ENCODE measurements at places on chromosomes 4 and X.

- DNase-seq, result no peak
Measured at GRCh38 chr4:138859254-138859653, 156.3 kb upstream of the NOCT start.

DNA sequence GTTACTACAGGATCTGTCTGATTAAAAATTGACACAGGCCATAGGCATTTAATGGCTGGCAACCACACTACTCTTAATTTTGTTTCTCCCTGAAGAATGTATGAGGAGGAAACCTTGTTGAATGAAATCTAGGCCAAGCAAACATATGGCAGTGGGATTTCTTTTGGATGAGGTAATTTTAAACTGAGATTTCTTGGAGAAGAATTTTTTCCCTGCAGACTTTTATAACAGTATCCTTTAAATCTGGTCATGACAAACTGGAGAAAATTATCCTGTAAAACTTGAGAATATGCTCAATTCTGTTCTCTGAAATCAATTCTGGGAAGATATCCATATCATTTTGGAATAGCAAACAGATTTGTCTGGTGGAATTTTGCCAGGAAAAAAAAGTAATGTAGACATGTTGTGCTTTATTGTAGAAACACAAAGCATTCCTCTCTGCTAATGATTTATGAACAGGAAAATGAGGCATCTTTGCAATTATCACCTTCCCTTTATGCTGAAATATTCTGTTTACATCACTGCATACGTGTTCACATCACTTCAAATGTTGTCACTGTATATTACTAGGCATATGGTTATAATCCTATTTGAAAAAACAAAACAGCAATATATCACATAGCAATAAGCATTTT, 108.3 kb upstream of the ARSJ start:
- peak; percentile 90 for DNase-seq

DNA sequence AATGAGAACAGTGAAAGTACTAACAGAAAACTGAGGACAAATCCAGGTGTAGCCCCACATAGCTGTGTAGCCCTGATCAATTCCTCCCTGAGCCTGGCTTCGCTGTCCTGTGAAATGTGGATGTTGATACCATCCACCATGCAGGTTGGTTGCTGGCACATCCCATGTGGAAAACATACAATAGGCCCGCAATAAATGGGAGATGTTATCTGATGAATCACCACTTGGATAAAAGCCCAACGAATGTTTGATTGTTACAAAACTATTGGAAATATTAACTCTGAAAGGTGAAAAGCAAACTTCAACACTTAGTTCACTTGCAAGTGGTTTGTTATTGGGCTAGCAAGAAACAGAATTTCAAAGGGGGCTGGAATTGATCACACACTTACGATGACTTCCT, 186.3 kb upstream of the FTHL17 start:
- no peak for DNase-seq

DNA sequence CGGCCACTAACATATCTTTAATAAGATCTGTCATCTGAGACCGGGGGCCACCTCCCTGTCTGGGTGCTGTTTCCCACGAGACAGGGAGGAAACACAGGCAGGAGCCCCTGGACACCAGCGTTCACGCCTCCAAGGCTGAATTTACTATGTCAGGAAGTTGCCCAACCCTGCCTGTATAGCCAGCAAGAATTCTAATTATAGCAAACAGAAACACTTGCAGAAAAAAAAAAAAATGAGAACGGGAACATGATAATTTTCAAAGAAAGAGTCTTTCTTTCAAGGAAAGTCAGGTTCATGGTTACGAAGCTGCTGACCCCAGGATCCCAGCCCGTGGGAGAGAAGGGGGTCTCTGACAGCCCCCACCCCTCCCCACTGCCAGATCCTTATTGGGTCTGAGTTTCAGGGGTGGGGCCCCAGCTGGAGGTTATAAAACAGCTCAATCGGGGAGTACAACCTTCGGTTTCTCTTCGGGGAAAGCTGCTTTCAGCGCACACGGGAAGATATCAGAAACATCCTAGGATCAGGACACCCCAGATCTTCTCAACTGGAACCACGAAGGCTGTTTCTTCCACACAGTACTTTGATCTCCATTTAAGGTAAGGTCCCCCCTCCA, at the start of gene IL3RA:
Gene IL3RA, plus strand, starts transcription at position 455 of the 613 bp plus-strand sequence. CDS start 4,981 bp downstream, outside the sequence.
- DNase-seq, result no peak

- DNase-seq, result no peak
Measured at GRCh38 chrX:7088968-7089615, 58.4 kb upstream of the STS start.

- no peak for DNase-seq
Measured at GRCh38 chr4:74376888-74377483, 12.0 kb downstream of the EREG start.

DNA sequence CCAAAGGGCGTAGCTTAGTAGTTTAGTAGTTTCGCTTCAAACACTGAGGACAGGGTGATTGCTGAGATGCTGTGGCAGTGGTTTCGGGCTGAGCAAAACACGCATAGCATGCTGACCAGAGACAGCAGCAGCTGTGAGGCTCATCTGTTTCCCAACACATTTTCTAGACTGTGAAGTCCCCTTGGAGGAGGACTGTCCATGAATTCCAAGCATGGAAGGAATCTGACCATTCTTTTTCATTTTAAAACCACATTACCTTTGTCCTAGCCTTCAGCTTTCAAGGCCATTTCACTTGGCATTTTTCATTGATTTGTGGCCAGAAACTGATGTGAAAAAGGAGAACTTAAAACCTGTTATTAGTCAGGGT, 240.9 kb downstream of the PALLD start:
- no peak for DNase-seq

DNA sequence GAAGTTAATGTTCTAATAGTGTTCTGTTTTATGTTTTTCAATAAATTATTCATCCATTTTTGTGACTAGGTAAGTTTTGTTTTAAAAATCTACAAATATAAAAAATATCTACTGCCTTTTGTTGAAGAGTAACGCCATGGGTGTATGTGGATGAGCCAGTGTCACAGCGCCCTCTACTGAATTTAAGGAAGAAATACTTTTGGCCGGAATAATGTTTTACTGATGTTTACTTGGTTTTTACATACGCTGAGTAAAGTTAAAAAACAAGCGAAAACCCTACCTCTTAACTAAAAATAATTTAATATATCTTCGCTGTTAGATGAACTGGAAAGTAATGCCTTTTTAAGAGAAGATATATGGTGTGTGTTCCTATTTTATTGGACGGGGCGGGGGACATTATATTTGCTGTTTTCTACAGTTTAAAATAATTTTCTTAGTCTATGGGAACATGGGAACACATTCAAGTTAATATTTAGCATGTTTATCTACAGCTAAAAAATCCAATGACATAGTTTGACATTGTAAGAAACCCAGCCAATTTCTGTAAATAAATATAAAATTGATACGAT, 86.1 kb downstream of the CPE start:
- DNase-seq, result peak; percentile 60

- peak; percentile 15 for DNase-seq
Measured at GRCh38 chr4:177108708-177109107, 201.0 kb upstream of the NEIL3 start.

DNA sequence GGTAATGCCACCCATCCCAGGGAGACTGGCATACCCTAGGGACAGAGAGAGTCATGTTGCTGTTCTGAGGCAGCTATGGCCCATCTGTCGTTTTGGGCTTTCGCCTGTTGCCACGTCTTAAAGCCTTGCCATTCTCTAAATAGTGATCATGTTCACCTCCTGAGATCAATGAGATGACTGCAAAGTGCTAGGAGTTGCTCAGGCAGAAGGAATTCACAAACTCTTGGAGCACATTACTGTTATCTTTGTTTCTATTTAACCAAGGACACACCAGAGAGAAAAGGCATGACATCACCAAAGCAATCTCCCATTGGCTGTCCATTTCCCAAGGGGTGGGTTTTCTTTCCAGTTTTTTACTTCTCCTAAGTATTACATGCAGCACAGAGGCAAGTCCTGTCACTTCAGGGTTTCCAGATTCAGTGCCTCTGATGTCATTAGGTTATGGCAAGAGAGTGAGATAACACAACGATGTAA, 37.1 kb upstream of the SETD7 start:
- peak; percentile 40 for DNase-seq

- no peak for DNase-seq
Measured at GRCh38 chr4:4868758-4869723, 9.6 kb downstream of the MSX1 start.

GRCh38 chrX:132119821-132120515, 7.9 kb downstream of the FRMD7 start:
- no peak for DNase-seq

GRCh38 chrX:106862972-106863688, 40.0 kb downstream of the RIPPLY1 start:
- DNase-seq, result no peak

- no peak for DNase-seq
Measured at GRCh38 chr4:10737337-10737736, 52.8 kb upstream of the CLNK start.

DNA sequence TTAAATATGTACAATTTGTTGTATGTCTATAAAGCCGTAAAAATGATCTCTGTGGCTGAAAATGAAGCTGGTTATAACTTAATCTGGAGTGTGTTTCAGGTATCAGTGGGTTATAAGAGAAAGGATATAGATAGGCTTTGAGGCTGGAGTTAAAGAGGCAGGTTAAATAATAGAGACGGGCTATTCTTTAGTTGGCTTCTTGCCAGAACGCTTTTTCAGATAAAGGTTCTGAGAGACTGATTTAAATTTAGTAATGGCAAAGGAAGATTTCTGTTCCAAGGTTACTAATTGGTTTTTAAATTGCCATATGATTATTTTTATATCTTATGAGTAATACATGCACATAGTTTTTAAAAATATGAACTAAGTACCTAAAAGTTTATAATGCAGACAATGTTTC, 117.4 kb downstream of the AWAT2 start:
- no peak for DNase-seq

DNA sequence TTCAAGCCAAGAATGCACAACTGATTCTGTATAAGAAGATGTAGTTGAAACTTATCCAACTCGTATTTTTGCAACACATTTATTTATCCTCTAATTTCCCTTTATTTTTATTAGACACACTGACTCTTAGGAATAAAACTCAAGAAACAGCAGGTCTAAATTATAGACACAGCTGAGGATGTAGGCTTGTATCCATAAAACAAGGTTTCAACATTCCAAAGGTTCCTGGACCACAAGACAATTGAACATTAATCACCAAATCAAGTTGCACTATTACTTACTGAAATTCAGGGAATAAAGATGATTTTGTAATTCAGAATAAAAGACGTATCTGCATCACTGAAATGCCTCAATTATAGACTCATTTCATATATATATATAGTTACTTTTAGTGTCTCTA, 683.5 kb upstream of the GRIA3 start:
- peak; percentile 1 for DNase-seq

GRCh38 chr4:64432674-64433073, 23.4 kb upstream of the TECRL start:
- DNase-seq, result no peak

GRCh38 chr4:82773057-82773456, 25.5 kb downstream of the SCD5 start:
- DNase-seq, result no peak

- no peak for DNase-seq
Measured at GRCh38 chr4:74038425-74039314, at the start of gene CXCL3. CXCL3 (minus strand) TSS chr4:74038689; CDS start chr4:74038611, 78 bp downstream.

DNA sequence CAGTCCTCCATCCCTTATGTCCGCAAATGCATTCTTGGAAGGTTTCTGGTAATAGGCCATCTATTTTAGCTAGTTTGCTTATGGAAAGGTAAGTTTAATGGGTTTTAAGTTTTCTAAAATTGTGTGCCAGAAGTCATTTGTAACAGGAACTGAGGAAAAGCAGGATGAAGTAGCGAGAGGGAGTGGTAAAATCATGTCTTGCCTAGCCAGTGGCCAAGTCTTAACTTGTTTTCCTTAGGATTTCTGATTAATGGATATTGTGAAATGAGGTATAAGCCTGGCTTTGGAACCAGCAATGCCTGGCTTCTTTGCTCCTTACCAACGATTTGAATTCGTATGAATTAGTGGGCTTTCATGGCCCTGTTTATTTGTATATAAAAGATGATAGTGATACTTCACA, 7.3 kb downstream of the SEC24B start:
- no peak for DNase-seq

- DNase-seq, result no peak
Measured at GRCh38 chr4:76091052-76091451, 16.5 kb downstream of the ART3 start.

DNA sequence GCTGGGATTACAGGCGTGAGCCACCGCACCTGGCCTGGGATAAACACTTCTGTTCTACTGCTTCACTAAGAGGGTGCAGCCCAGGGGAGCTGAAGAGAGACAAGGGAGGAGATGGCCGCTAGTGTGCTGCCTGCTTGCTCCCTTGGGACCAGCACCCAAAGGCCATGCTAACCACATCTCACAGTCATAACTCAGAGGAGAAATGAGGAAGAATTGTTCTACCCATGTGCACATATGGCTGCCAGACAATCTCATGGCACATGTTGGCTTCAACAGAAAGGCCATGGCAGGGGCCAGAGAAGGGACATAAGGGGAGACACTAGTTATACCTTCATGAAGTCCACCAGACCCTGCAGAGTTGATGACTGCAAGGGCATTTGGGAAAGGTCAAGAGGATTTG, 22.4 kb downstream of the CLDN22 start:
- DNase-seq, result no peak

DNA sequence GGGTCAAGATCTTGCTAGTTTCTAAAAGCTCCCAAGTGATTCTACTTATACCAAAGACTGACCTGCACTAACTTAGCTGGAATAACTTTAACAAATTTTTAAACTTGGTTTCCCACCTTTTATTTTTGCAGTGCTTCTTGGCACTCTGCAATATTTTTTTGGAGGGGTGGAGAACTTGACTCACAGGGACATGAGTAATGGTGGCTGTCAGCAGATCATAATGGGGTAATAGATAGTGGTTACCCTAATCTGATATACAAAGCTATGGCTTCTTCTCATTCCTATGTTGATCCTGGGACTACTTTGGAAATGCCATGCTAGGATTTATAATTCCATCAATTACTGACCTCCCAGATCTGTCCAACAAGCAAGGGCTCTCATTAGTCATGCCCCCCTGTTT, 295.7 kb downstream of the GPAT3 start:
- DNase-seq, result no peak

DNA sequence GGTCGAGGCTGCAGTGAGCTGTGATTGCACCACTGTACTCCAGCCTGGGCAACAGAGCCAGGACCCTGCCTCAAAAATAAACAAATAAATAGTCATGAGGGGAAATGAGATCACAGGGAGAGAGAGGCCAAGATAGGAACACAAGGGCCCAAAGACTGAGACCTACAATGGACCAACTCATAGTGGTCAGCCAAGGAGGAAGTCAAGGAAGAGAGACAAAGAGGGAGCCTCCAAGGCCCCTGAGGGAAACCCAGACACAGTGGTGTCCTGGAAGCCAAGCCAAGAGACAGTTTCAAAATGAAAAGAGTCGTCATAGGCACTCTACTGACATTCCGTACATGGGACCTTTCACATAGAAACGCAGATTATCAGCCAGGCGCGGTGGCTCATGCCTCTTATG, 153.3 kb downstream of the BCOR start:
- no peak for DNase-seq

GRCh38 chrX:74160358-74160757, 143.6 kb upstream of the ZCCHC13 start:
- no peak for DNase-seq

Measured in skin of body (tissue), 3 donors.